ENCODE measurements at places on chromosomes 4 and X.
A peak's percentile ranks its signal among the peaks of the same experiment; 100 is the strongest.

- no peak for DNase-seq
Measured at GRCh38 chr4:13329963-13330362, 154.2 kb downstream of the RAB28 start.

DNA sequence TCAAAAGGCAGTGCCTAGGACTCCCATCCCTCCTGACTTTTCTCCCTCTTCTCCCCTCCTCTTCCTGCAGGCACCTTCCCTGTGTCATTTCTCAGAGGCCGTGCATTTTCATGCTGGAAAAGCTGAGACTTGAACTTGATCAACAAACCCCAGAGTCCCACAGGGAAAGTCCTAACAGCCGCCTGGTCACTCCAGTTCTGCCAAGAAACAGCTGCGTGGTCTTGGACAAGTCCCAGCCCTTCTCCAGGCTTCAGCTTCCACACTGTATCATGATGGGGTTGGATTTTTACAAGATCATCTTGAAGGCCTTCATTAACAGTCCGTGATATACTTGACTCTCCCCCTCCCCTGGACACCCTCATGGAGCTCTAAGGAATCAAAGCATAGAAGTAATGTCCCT, 366.0 kb downstream of the BCOR start:
- no peak for DNase-seq

GRCh38 chrX:130848763-130849162, 54.2 kb downstream of the ENOX2 start:
- DNase-seq = no peak

GRCh38 chr4:174080361-174080760, 203.1 kb downstream of the FBXO8 start:
- peak; percentile 35 for DNase-seq

- DNase-seq = peak; percentile 58
Measured at GRCh38 chr4:82493721-82494425, 63.5 kb downstream of the ENOPH1 start.

DNA sequence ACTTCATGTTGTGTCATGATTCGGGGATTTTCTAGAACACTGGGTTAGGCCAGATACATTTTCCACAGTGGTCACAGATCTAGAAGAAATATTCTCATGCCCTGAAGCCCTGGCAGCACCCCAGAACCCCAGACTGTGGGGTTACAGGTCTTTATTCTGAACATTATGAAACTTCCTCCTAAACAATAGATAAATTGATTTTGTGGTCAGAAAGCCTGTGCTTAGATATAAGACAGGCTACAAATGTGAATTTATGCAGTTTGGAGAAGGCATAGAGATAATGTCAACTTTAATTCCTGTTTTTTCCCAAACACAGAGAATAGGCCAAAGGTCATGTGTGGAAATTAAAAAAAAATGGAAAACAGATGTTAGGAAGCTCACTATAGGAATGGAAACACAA, 492.9 kb downstream of the SPRY1 start:
- DNase-seq = no peak

GRCh38 chr4:61580721-61581377, 380.7 kb downstream of the ADGRL3 start:
- DNase-seq = no peak

DNA sequence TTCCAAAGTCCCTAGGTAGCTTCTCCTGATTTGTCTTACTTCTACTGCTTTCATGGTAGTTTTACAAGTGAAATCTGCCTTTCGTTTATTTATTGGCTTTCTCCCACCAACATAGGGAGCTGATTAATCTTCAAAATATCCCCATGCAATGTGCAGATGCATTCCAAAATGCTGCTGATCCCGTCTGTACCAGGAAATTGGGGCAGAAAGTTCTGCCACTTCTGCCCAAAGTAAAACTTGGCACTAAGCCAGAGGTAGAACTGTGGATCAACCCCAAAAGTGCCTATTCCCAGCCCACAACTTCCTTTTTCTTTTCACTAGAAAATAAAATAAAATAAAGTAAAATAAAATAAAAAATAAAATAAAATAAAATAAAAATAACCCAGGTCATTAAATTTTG, 47.3 kb upstream of the PPARGC1A start:
- peak; percentile 41 for DNase-seq

DNA sequence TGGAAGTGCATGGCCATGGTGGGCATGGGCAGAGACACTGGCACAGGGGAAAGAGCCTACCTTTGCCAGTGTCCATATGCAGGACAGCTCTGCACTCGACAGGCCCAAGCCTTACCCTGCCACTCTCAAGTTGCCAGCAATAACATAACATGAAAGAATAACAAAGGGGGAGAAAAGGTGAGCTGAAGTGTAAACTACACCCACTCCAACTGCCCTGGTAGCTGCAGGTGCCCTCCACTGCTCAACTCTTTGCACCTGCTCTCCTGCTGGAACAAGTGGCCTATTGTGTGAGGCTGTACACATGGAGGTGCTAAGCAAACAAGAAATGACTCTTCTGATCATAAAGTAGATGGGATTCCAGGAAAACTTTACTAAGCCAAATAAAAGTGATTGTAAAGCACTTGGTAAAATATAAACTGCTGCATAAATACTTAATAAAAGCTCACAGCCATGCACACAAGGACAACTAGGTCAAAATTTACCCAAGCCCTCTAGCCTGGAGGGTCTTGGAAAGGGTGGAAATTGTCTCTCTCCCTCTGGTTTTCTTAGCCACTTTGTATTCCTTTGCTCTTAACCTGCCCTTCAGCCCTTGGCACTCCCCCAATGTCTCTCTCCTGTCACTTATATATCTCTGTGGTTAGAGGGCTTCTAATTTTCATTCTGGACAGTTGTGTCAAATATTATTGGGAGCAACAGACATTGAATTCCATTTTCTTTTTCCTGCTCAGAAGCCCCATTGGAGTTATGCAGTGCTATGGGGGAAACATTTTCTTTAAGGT, 261.2 kb upstream of the GPC4 start:
- no peak for DNase-seq

DNA sequence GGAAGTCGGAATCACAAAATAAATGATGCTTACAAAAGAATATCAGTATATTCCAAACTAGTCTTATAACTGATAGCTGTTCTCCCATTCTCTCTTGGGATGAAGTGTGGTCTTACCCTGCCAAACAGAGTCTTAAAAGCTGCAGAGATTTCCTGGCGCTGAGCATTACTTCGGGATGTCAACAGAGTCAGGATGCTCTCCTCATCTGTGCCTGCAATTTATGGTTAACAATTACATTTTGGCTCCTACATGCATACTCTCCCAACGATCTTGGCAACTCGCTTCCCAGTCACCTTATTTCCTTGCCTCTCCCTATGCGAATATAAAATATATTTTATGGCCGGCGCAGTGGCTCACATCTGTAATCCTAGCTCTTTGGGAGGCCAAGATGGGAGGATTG, 12.2 kb downstream of the ANXA5 start:
- DNase-seq = no peak

All from AG08395 (cell line).